ENCODE measurements at places on chromosomes 1 and 21.

DNA sequence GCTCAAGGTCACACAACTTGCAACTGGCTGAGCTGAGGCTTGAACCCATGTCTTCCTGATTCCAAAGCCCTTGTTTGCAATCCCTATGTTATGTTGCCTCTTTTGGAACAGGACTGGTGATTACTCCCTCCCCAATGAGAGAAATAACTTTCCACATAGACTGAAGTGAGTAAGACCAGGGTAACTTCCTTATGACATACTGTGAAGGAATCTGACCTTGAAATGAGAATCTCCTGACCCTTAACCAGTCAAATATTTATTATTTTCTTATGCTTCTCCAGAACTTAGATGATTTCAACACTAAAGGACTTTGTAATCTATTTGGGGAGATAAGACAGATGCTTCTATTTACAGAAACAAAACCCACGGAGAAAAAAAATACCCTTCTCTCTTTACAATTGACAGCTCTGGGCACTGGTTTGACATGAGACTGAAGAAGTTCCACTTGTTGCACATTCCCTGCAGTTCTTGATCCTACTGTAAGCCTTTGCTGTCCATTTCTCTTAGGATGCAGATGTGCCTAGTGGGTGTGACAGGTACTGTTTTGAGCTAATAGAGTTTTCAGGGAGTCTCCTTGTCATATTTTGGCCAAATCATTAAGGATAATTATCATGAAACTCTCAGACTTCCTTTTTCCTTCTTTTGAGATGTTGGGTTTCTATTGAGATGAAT is 3.9 kb upstream of the RPTN start:
- DNase-seq = no peak

GRCh38 chr1:71490432-71490831 is 409.6 kb upstream of the ZRANB2 start:
- no peak for DNase-seq

GRCh38 chr1:235923466-235924021 is 56.8 kb upstream of the LYST start:
- no peak for DNase-seq

DNA sequence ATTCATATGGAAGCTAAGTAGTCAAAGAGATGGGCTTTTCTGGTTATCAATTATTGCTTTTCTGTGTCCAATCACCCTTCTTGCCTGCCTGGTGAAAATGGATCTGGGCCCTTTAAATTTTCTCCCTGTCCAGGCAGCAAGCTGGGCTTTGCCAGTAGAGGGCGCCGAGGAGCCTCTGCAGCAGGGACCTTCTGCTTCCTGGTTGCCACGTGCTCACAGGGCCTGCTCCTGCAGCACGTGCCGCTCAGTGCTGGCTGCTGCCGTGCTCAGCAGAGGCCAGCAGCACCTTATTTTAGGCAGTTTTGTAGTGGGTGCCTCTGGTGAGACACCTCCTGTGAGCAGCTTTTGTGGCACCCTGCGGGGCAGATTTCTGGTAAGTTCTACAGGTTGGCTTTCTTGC is 4.0 kb downstream of the ACTL8 start:
- DNase-seq = no peak

GRCh38 chr1:40877698-40878097 is 15.5 kb upstream of the CITED4 start:
- DNase-seq = no peak
